ENCODE measurements at places on chromosomes 16 and 17. TPM values are rescaled to one million over a fixed set of nuclear protein-coding genes. Genes with fewer than 3 reads are reported as not detected.

- no peaks in the 10 kb centered on the region for H3K27me3 ChIP-seq
- peaks cover 19% of the 10 kb centered on the region for H3K4me1 ChIP-seq
- DNase-seq = no peak
These were observed 12.0 kb upstream of the RNF157 start for GRCh38 chr17:76252040-76252954.

DNA sequence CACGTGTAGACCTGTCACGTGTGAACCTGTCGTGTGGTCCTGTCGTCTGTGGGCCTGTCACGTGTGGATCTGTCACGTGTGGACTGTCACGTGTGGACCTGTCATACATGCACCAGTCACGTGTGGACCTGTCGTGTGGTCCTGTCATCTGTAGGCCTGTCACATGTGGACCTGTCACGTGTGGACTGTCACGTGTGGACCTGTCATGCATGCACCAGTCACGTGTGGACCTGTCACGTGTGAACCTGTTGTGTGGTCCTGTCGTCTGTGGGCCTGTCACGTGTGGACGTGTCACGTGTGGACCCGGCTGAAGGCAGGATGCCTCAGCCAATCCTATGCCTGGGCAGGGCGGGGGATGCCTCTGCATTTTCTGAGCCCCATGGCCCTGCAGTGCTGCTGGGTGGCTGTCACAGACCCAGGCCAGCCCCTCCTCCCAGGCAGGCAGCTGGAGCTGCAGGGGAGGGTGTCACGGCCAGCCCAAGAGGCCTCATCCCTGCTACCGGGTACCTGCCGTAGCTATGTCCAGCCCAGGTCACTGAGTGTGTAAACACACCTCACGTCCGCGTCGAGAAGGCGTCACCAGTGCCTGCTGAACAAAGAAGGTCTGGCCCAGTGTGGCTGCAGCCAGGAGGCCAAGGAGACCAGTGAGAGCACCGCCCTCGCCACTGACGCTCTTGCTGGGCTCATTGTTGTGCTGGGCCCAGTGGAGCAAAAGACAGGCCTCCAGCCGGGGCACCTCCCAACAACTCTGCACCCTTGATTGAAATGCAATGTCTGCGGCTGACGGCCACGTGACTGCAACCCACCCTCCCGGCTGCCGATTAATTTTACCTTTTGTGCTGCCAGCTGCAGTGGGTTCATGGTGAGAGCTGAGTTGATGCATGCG is 18.6 kb upstream of the ACSF3 start:
- peaks cover 6% of the 10 kb centered on the region for H3K4me1 ChIP-seq
- DNase-seq = no peak
- no peak overlapping the region for H3K27ac ChIP-seq
- H3K4me3 ChIP-seq = no peak overlapping the region
- no peaks in the 10 kb centered on the region for H3K36me3 ChIP-seq

- H3K4me3 ChIP-seq = no peak overlapping the region
- no peak overlapping the region for H3K27ac ChIP-seq
- DNase-seq = no peak
- no peaks in the 10 kb centered on the region for H3K27me3 ChIP-seq
- no peaks in the 10 kb centered on the region for H3K36me3 ChIP-seq
These were observed 19.1 kb downstream of the WIPI1 start for GRCh38 chr17:68437979-68438822.

- no peaks in the 10 kb centered on the region for H3K27me3 ChIP-seq
- peaks cover 42% of the 10 kb centered on the region for H3K36me3 ChIP-seq
- DNase-seq = no peak
- no peak overlapping the region for H3K4me3 ChIP-seq
- H3K4me1 ChIP-seq = peaks cover 12% of the 10 kb centered on the region
These were observed 12.9 kb downstream of the TMEM98 start for GRCh38 chr17:32940706-32941390.

- no peak overlapping the region for H3K4me3 ChIP-seq
- peaks cover 22% of the 10 kb centered on the region for H3K4me1 ChIP-seq
- DNase-seq = no peak
- peaks cover 6% of the 10 kb centered on the region for H3K27me3 ChIP-seq
- H3K27ac ChIP-seq = no peak overlapping the region
These were observed 178.6 kb downstream of the NTN1 start for GRCh38 chr17:9199571-9200551.

GRCh38 chr17:77734371-77735080 is 224.0 kb upstream of the TNRC6C start:
- H3K27me3 ChIP-seq = peaks cover 2% of the 10 kb centered on the region
- DNase-seq = no peak
- H3K4me3 ChIP-seq = no peak overlapping the region

- H3K36me3 ChIP-seq = peaks cover 2% of the 10 kb centered on the region
- peaks cover 3% of the 10 kb centered on the region for H3K27me3 ChIP-seq
- H3K4me1 ChIP-seq = peaks cover 18% of the 10 kb centered on the region
- no peak overlapping the region for H3K4me3 ChIP-seq
- DNase-seq = no peak
- no peak overlapping the region for H3K27ac ChIP-seq
These were observed 25.2 kb upstream of the TNS4 start for GRCh38 chr17:40526668-40527067.

GRCh38 chr16:75763204-75763603 is 36.9 kb upstream of the CPHXL start:
- no peaks in the 10 kb centered on the region for H3K4me1 ChIP-seq
- no peak overlapping the region for H3K27ac ChIP-seq
- no peak overlapping the region for H3K4me3 ChIP-seq
- H3K36me3 ChIP-seq = no peaks in the 10 kb centered on the region
- H3K27me3 ChIP-seq = peaks cover 14% of the 10 kb centered on the region

DNA sequence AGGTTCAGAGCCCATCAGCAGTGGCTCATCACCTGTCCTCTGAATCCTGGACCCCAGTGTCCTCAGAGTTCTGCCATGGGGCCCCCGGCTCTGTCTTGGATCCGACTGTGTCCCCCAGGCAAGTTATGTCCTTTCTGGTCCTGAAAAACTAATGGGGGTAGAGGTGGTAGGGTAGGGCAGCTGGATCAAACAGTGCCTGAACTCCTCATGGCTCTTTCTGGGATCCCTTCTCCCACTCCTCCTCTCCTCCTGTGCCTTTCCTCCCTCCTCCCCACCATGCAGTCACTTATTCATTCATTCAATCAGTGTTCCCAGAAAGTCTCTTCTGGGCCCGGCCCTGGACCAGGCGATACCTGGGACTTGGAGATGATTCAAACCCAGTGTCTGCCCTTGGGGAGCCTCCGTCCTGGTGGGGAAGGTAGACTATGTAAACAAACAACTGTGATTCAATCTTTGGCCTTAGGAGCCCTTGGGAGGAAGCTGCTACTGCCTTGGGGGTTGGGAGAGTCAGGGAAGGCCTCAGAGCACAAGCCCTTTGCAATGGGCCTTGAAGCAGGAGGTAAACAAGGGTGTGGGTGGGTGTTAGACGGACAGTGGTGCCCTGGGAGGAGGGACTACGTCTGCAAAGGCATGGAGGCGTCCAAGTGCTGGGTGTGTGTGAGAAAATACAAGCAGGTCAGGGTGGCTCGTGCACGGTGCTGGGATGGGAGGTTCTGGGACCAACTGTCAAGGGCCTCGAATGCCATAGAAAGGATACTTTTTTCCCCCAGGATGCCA is 6.4 kb upstream of the FAM83G start:
- no peak overlapping the region for H3K27ac ChIP-seq
- peaks cover under 1% of the 10 kb centered on the region for H3K36me3 ChIP-seq
- H3K4me3 ChIP-seq = no peak overlapping the region

DNA sequence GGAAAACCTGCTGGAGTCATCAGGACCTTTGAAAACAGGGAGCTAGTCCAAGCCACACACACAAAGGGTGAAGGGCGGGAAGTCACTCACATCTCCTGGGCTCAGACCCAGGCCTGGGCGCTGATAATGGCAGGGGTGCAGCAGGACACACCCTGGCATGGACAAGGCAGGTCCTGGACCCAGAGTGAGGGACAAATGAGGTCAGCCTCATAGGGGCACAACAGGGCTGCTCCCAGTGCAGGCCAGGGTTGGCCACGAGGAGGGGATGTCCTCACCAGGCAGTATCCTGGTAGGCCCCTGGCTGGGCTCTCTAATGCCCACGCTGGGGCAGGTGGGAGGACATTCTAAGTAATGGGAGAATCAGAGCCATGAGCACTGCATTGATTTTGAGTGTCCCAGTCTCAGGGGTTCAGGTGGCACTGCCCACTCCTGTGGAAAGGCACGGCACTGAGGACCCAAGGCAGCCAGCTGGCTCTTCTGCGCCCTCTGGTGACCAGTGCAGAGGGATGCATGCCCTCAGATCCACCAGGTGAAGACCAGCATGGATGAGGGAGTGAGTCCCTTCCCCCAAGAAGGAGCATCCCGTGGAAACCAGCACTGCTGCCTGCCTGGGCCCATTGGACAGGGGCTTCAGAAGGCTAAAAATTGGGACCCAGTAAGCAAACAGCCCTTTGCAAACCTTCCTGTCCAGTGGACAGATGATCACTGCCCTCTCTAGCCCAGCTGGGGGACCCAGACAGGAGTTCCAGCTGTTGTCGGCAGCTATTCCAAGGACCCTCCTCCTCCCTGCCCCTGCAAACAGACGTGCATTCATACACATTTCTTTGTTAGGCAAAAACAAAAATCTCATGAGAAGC is 23.4 kb upstream of the SREBF1 start:
- peak; percentile 66 for DNase-seq
- H3K4me3 ChIP-seq = no peak overlapping the region
- H3K36me3 ChIP-seq = no peaks in the 10 kb centered on the region
- H3K27ac ChIP-seq = no peak overlapping the region
- peaks cover 10% of the 10 kb centered on the region for H3K4me1 ChIP-seq

DNA sequence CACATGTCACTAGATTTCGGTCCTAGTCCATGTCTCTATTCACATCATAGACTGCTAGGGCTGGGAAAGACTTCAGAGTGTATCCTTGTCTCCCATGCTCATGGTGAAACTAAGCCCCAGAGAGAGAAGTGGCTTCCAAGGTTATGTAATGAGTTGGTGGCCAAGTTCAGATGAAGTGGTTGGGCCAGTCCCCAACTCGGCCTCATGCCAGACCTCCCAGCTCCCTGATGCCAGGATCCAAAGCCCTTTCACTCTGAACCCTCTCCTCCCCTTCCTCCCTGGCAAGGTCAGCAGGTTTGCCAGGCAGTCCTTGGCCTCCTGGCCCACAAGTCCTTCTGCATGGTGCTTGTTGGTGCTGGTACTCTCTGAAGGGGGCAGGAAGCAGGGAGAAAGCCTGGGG is 189.7 kb downstream of the AXIN2 start:
- no peaks in the 10 kb centered on the region for H3K36me3 ChIP-seq
- peaks cover 18% of the 10 kb centered on the region for H3K4me1 ChIP-seq
- H3K4me3 ChIP-seq = no peak overlapping the region
- no peak for DNase-seq

DNA sequence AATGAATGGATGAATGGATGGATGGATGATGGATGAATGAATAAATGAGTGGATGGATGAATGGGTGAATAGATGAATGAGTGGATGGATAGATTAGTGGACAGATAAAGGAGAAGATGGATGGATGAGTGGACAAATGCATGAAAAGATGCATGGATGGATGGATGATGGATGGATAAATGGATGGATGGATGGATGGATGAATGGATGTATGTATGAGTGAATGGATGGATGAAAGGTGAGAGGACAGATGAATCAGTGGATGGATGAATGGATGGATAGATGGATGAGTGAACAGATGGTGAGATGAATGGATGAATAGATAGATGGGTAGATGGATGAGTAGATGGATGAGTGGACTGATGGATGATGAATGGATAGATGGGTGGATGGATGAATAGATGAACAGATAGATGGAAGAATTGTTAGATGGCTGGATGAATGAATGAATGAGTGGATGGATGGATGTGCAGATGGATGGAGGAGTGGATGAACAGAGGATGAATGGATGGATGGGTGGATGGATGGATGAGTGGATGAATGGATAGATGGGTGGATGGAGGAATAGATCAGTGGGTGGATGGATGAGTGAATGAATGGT is 13.7 kb upstream of the KCNJ12 start:
- no peaks in the 10 kb centered on the region for H3K36me3 ChIP-seq
- H3K4me1 ChIP-seq = peaks cover 3% of the 10 kb centered on the region
- peaks cover 2% of the 10 kb centered on the region for H3K27me3 ChIP-seq
- no peak for DNase-seq

- H3K27ac ChIP-seq = peak overlapping the region; percentile 43
- no peak for DNase-seq
- H3K27me3 ChIP-seq = no peaks in the 10 kb centered on the region
- no peak overlapping the region for H3K4me3 ChIP-seq
These were observed 14.9 kb downstream of the IGFBP4 start for GRCh38 chr17:40457964-40458791.

HOXB8 gene
- total RNA-seq = 19.7 TPM

Data from neural crest cell (in vitro differentiated cells).